ENCODE measurements at places on chromosomes 11 and 22.

- DNase-seq = no peak
These were observed 19.7 kb downstream of the CDPF1 start for GRCh38 chr22:46230262-46230901.

GRCh38 chr11:116224154-116224888 lies 548.5 kb downstream of the BUD13 start:
- DNase-seq = peak; percentile 55

- DNase-seq = no peak
These were observed 68.8 kb downstream of the LRRC32 start for GRCh38 chr11:76601724-76602123.

- no peak for DNase-seq
These were observed 13.0 kb downstream of the TBC1D10A start for GRCh38 chr22:30313527-30314363.

GRCh38 chr11:23473782-23474181 lies 613.5 kb upstream of the CCDC179 start:
- no peak for DNase-seq

DNA sequence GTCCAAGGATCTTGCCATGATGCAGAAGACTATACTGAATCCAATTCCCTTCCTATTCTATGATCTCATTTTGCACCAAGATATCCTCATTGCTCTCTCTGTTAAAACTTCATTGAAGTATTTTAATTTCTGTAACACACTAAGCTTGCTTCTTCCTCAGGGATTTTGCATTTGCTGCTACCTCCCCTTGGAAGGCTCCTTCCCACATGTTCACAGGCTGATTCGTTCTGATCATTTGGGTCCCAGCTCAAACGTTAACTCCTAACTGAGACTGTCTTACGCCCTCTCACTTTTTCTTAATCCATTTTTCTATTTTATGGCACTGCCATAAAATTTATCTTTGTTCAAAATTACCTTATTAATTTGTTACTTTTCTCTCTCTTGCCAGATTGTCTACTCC lies 713.0 kb upstream of the LRRC4C start:
- no peak for DNase-seq

DNA sequence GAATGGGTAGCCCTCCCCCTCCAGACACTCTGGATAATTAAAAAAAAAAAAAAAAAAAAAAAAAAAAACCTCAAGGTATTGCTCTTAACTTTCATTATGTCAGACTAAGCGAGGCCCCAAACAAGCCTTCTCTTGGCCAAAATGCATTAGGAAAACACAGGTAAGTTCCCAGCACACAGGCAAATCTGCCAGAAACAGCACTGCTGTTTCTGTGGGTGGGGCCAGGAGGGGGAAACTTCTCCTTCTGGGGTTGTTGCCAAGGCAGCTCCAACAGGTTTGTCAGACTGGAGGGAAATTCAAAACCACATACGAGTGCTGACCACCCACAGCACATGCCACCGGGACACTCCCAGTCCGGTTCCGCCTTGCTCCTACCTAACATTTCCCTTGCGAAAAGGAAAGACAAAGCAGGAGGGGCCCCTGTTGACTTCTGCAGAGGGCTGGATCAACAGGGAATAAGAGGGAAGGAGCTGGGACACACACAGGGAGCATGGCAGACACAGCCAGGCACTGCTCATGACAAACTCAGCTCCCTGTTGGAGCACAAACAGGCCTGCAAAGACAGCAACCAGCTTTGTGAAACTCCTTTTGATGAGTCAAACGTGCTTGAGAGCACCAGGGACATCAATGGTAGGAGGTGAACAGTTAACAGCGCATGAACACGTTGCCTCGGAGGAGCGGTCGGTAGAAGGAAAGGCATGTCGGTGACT lies 55.0 kb downstream of the MYH9 start:
- peak; percentile 66 for DNase-seq

DNA sequence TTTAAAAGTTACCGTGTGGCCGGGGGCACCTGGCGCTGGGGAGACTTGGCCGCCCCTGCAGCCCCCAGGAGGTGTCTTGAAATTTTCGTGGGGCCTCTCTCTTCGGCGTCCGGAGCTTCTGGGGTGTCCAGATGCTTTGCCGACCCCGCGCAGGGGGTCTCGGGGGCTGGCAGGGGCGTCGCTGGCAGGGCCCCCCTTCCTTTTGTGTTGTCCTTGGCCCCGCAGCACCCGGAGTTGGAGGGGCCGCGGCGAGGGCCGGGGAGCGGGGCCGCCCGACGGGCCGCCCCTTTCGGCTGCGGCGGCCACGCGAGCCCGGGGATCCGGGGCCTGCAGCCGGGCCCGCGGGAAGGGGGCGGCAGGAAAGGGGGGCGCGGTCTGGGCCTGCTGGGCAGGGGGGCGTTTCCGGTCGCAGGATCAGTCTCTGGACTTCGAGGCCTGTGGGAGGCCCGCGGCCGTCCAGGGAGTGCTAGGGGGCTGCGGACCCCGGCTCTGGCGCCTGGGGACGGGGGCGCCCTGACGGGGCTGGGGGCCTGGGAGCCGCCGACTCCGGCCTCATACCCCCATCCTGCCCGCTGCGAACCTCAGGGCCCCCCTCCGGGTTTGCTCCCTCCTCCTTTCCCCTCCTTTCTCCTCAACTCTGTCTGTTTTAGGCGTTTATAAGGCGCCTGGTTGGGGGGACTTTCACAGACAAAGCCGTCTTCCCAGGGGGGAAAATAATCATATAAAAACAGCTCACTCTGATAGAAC lies 869 bp downstream of the ZC3H7B start:
- DNase-seq = peak; percentile 13

DNA sequence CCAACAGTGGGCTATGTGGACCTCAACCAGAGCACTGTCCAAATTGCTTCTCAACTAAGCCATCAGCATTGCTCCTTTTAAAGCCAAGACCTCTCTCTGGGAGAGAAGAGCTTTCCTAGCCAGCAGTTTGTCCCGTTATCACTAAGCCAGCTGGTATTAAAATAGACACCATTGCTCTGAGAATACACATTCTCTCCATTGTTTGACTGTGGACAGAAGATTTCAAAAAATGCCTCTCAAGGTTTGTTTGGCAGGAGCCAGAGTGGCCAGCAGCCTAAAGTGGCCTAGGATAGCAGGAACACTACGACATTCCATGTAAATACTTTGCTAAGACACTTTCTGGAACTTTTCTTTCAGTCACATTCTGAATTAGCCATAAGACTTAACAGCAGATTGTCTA lies 41.3 kb downstream of the EIF4ENIF1 start:
- no peak for DNase-seq
